Brain (organoid and tissue), 16 donors: ENCODE measurements at places on chromosomes 12 and 14. TPM values are rescaled to one million over a fixed set of nuclear protein-coding genes. Genes with fewer than 3 reads are reported as not detected.

GRCh38 chr14:23115039-23115731 lies 3.9 kb downstream of the CEBPE start:
- DNase-seq = no peak

The EPS8 gene
- 13.0 TPM for polyA plus RNA-seq

GRCh38 chr12:94305130-94305957 lies 154.3 kb downstream of the CEP83 start:
- no peak for DNase-seq

The PITPNM2 gene
- 9.0 TPM for polyA plus RNA-seq

DNA sequence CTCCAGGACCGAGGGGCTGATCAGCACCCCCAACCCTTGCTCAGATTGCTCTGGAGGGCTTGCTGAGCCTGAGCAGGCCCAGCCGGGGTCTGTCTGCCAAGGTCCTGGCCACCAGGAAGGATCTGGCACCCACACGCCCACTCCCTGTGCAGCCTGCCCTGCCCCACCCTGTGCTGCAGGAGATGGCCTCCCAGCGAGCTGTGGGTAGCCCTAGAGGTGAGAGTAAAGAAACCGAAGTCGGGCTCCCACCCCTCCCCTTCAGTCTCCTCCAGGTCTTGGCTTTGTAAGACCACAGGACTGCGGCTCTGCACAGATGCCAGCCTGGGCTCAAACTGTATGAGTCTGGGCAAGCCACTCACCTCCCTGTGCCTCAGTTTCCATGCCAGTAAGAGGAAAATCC lies 307.8 kb downstream of the BCL11B start:
- no peak for DNase-seq

GRCh38 chr12:5567016-5567725 lies 135.3 kb downstream of the NTF3 start:
- peak; percentile 73 for DNase-seq

- peak; percentile 14 for DNase-seq
Observed at GRCh38 chr14:73567951-73568885, 795 bp upstream of the ACOT2 start.

DNA sequence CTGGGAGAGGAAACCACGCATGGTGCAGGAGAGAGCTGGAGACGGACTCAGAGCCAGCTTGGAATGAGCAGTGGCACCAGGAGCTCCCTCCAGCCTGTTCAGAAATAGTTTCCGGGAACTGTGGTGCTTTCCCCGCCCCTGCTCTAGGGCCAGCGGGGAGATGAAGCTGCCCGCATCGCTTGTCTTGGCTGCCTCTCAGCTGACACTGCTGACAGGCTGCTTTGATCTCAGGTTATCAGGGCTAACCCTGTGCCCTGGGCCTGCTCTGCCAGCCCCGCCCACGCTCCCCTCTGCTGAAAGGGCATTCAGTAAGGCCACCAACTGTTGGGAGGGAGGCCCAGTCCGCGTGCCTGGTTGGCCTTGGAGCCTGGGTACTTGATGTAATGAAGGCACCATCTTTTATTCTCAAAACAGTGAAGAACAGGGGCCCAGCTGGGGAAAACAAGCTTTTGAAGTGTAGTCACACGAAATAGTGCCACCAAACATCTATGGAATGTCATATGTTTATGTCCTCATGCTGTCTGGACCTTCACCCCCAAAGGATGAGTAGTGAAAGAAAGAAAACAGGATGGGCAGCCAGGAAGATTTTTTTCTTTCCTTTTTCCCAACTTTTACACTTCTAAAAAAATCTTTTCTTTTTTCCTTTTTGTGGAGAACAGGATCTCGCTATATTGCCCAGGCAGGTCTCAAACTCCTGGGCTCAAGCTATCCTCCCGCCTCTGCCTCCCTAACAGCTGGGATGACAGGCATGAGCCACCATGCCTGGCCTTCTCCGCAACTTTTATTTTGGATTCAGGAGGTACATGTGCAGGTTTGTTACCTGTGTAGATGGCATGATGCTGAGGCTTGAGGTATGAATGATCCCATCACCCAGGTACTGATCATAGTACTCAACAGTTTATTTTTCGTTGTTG lies 115.9 kb upstream of the TBX3 start:
- no peak for DNase-seq

- no peak for DNase-seq
Observed at GRCh38 chr12:68225576-68226476, at the start of gene IL26. TSS of gene IL26 (minus strand) at chr12:68225810. CDS start at chr12:68225756, 54 bp downstream.

The NOVA1 gene
- polyA plus RNA-seq = 27.6 TPM

DNA sequence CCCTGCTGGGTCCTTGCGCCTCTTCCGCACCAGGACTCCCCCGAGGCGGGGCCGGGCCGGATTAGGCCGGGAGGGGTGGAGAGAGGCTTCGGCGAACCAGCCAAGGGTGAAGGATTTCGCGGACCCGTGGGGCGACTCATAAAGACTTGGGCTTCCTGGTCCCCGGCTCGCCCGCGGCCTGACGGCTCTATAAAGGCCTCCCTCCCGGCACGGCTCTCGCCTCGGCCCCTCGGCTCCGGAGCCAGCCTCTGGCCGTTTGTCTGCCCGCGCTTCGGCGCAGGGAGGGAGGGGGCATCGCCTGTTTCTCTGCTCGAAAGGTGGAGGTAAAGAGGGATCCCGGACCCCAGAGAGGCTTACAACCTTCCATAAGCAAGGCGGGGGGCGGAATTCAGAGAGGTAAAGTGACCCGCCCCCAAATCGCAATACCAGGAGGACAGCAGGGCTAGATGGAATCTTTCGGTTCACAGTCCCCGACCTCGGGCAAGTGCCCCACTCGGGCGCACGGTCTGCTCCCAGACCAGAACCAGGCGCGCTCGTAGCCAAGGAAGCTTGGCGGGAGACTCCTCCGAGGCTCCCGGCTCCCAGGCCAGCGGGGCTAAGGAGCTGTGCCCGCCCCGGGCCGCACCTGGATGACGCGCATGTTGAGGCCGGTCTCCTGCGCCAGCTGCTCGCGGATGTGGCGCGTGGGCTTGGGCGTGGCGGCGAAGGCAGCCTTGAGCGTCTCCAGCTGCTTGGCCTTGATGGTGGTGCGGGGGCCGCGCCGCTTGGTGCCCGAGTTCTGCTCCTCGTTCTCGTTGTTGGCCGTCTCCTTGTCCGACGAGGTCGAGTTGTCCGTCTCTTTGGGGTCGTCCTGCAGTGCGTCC lies 3.9 kb downstream of the LHX5 start:
- DNase-seq = no peak

GRCh38 chr14:69475194-69475818 lies 9.2 kb upstream of the PLEKHD1 start:
- peak; percentile 18 for DNase-seq

The SYT10 gene
- 0.36 TPM for polyA plus RNA-seq

DNA sequence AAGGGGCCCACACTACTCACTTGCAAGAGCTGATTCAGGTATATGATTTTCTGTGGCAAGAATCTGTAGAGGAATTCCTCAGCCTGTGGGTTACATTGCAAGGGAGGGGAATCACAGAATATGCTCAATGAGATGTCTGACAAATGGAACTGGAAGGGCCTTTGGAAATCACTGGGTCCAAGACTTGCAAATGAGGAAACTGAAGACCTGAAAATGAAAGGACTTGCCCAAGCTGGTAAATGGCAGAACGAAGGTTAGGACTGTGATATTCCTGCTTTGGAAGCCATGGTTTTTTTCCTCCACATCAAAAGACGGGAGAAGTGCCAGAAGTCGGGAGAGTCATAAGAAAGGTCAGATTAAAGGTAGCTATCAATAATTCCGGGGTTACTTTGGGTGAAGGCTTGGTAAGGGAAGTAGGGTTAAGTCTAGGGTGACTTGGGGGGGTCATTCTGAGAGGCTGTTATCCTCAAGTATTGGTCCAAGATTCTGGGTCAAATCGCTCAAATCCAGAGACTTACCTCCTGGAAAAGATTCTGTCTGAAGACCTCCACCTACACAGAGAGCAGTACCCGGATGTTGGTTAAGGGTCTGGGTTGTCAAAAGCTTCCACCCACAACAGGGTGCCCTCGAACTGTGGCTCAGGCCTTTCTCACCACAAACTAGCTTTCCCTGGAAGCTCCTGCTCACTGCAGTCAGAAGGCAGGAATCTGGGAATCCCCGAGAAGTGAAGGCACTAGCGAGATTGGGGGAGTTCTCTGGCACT lies 539 bp downstream of the PSME2 start:
- no peak for DNase-seq

DNA sequence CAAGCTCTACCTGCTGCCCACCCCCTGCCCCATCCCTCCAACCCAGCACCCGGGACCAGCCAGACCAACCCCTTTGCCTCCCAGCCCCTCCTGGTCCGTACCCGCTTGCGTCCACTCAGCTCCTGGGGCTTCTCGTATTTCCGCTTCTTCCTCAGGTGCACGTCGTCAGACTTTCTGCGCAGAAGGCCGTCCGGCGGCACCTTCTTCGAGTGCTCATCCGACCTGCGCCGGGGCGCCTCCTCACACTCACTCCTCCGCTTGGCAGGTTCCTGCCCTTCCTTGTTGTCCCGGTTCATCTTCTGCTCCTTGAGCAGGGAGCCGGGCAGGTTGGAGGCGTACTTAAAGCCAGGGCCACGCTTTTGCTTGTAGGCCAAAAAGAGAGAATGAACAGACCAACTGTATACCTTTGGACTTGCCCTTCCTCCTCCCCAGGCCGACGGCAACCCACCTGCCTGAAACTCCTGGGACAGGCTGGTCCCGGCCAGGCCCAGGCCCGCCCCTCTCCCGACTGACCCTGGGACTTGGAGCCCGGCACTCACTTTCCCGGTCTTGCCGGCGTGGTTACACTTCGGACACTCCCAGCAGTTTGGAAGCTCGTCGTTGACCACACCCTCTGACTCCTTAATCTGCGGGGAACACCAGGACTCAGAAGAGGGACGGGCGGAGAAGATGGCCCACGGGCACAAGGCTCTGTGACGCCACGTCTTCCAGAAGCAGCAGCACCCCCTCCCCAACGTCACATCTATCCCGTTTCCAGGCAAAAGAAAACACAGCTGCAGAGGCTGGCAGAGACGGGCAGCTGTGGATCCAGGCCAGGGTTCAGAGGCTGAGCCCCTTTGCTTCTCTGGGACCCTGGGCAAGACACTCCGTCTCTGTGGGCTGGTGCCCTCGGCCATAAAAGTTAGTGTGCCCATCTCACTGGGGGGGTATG lies 44.3 kb downstream of the RNF34 start:
- no peak for DNase-seq

DNA sequence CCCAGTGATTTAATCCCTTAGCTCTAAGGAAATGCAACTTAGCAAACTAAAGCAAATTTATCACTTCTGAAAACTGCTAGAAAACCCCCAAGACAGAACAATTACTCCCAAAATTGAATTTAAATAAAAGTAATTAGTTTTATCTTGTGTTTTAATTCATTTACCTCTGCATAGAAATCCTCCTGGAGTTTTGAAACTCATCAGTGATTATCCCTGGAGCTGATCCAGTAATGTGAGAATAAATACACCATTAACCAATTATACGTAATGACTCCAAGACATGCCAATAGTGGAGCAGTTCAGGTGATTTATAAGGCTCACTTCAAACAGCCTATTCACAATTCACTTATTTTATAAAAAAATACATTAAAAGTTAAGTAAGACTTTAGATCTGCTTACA lies 855.3 kb upstream of the FLRT2 start:
- DNase-seq = peak; percentile 52

DNA sequence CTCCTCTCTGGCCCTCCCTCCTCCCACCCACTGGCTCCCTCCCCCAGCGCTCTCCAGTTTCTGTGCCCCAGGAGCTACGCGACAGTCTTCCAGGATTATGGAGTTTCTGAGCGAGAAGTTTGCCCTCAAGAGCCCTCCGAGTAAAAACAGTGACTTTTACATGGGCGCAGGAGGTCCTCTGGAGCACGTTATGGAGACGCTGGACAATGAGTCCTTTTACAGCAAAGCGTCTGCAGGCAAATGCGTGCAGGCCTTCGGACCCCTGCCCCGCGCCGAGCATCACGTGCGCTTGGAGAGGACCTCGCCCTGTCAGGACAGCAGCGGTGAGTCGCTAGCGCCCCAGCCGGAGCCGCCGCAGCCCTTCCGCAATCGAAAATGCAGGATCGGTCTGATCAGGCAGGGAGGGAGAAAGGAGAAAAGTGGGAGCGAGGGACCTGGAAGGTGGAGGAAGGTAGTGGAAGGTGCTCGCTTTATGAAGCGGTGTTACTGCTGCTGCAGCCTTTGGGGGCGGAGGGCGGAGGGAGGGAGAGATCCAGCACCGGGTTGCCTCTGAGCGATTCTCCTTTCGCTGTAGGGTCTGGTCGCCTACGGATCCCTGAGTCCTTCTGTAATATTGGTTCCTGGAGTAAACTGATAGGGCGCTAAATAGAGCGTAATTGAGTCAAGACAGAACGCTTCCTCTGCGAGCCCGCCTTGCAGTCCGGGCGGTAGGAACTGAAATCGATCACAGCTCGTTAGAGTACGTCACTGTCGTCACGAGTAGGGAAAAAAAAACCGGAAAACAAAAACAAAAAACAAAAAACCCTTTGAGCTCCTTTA lies at the start of gene ALX1:
Gene ALX1 (plus strand): TSS at position 56 of the 819 bp plus-strand sequence. CDS start 42 bp downstream, at position 98.
- peak; percentile 54 for DNase-seq

GRCh38 chr12:43294147-43294546 lies 257.9 kb downstream of the ADAMTS20 start:
- DNase-seq = no peak

The IL26 gene
- not detected for polyA plus RNA-seq

The KRT83 gene
- polyA plus RNA-seq = 1.1 TPM

DNA sequence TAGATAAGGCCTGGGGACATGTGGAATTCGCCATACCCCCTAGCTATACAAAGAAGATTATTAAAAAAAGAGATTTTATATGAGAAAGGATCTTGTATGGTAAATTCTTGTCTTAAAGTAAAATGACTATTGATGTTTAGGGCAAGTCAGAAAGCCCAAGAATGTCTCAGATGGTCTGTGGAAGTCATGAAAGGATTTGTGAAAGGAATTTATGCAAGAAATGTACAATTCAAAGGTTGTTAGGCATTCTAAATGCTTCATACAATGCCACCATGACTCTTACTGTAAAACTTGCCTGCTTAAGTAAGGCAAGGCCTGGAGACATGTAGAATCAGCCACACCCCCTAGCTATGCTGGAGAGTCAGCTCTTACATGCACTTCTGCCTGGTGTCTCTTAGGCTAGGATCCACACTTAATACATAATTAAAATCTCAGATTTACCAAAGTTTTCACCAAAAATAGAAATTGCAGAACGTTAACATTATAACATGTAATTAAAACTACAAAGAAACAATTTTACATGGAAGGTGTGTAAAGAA lies 8.9 kb upstream of the ETNK1 start:
- no peak for DNase-seq

- peak; percentile 92 for DNase-seq
Observed at GRCh38 chr12:97560350-97560749, 97.7 kb downstream of the RMST start.

- DNase-seq = no peak
Observed at GRCh38 chr12:107568718-107569117, 116.9 kb upstream of the PWP1 start.

- no peak for DNase-seq
Observed at GRCh38 chr14:71005076-71005475, 97.8 kb downstream of the PCNX1 start.

The RAD9B gene
- 0.24 TPM for polyA plus RNA-seq

The SPATA7 gene
- 11.0 TPM for polyA plus RNA-seq

GRCh38 chr12:11916771-11917170 lies 154.0 kb upstream of the BCL2L14 start:
- no peak for DNase-seq

DNA sequence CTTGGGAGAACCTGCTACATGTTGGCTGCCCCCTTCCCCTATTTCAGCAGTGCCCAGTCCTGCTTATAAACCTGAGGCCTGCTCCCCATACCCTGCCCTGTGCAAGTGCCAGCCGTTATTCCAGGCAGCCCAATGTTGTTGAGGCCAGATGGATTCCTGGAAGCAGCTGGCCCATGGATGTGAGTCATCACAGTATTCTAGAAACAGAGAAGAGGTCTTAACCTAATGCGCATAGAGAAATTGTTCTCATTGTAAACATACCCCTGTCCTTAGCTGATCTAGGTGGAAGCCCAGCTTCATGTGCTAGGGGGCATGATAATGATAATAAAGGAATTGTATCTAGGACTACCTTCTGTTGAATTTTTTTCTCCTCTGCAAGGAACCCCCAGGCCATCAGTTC lies 69.7 kb downstream of the TSPAN11 start:
- no peak for DNase-seq
